ENCODE measurements at places on chromosomes 16 and 17. TPM values are rescaled to one million over a fixed set of nuclear protein-coding genes. Genes with fewer than 3 reads are reported as not detected.

Gene MNT
- total RNA-seq, result 7.1 TPM

Gene GALNS
- total RNA-seq, result 1.8 TPM

Gene EPX
- not detected for total RNA-seq

GRCh38 chr16:11649276-11649675 is 19.0 kb upstream of the SNN start:
- H3K4me1 ChIP-seq, result no peaks in the 10 kb centered on the region
- no peak overlapping the region for H3K4me3 ChIP-seq
- H3K36me3 ChIP-seq, result no peaks in the 10 kb centered on the region
- DNase-seq, result no peak

- H3K27me3 ChIP-seq, result no peaks in the 10 kb centered on the region
- no peak overlapping the region for H3K4me3 ChIP-seq
- H3K4me1 ChIP-seq, result no peaks in the 10 kb centered on the region
- H3K36me3 ChIP-seq, result no peaks in the 10 kb centered on the region
These were observed 109.0 kb downstream of the HS3ST3A1 start for GRCh38 chr17:13492737-13493122.

Measured in uterus (tissue), 4 donors.